T-helper 17 cell (primary cell): ENCODE measurements at places on chromosomes 1 and 21.

GRCh38 chr1:172134087-172134731 is 286.3 kb upstream of the C1orf105 start:
- DNase-seq, result no peak

GRCh38 chr1:161849518-161849917 is 83.4 kb downstream of the ATF6 start:
- DNase-seq, result no peak

- DNase-seq, result no peak
These were observed 87.9 kb downstream of the PLPP3 start for GRCh38 chr1:56491441-56491840.

DNA sequence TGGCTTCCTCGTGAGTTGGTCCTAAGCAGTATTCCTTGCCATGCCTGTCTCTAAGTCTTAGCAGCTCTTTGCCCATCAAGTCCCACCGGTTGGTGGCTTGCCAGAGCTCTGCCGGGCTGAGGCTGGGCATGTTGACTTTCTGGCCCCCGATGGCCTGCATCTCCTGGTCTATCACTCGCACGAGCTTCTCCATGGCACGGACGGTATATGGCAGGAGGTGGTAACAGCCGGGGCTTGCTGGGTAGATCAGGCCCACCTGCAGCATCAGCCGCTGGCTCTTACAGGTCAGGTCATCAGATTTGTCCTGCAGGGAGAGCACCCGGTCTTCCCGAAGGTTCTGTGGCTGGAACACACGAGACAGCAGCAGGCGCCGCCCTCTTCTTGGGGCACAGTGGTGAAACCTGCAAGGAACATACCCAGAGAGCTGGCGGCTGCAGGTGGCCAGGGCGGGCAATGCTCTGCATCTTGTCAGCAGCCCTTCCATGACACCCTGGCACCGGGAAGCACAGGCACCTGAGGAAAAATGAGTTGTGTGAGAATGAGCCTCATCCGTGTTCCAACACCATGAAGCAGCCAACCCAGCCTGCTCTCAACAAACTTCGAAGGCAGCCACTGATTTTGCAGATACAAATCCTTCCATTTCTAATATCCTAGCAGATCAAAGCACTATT is 5.5 kb downstream of the PARS2 start:
- DNase-seq, result no peak

DNA sequence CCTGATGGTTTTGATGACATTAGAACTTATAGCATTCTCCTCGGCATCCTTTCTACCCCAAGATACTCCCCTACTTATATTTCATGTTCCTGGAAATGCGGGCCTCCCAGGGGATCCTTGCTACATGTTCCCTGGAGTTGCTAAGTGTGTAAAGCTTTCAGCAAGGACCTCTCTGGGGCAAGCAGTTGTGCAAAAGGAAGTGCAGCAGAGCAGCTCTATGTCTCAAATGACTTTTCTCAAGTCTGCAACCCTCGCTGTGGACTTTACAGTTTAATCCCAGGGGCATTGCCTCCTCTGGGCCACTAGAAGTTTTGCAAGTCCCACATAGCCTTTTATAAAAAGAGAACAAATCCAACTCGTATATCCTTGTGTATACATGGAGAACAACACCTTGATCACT is 20.8 kb upstream of the MNDA start:
- no peak for DNase-seq

GRCh38 chr1:152110860-152111514 is 4.3 kb downstream of the TCHH start:
- no peak for DNase-seq

GRCh38 chr1:7103874-7104273 is 318.6 kb downstream of the CAMTA1 start:
- DNase-seq, result no peak

DNA sequence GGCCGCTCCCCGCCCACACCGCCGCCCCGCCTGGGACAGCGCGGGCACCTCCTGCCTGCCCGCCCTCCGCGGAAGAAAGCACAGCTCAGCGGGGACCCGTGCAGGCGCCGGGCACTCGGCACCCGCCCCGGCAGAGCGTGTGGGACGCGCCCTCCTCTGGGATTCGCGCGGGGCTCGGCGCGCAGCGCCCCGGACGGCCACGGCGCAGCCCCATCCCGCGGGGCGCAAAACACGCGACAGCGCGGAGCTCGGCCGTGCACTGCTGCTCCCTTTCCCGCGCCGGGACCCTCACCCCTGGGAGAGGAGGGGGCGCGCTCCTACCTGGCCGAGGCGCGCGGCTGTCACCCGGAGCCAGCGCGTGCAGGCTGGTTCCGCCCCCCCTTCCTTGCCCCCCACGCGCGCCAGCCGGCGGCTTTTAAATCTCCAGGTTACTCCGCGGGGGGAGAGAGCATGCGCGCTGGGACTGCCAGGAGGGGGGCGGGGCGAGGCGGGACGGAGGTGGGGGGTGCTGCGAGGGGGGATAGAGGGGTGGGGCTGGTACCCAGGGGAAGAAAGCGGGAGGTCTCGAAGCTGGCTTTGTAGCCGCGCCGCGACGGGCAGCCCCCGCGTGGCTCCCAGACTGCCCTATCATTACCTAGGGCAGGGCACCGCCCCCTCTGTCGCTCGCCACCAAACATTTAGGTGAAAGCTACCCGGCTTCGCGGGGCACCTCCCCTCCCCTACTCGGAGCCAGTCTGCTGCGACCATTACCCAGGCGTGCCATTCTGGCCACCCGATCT is at the start of gene SLC45A3:
Gene SLC45A3, minus strand, starts transcription at position 437 of the 779 bp plus-strand sequence. CDS start 15,853 bp downstream, outside the sequence.
- no peak for DNase-seq

GRCh38 chr21:45168522-45168921 is 94.1 kb downstream of the ADARB1 start:
- no peak for DNase-seq

DNA sequence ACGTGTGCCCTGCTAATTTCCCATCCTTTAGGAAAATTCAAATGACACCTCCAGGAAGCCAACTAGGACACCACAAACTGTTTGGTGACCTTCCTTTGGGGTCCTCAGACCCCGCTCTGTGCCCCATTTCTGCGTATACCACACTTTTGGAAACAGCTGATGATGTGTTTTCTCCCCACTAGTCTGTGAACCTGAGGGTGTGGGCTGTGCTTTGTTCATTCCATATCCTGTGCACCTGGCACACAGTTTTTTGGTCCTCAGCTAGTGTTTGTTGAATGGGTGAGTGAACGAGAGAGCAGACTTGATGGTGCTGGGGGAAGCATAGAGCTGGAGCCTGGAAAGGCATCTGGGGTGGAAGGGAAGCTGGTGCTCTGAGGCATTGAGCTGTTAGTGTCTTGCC is 48.6 kb downstream of the RPS6KA1 start:
- DNase-seq, result no peak

DNA sequence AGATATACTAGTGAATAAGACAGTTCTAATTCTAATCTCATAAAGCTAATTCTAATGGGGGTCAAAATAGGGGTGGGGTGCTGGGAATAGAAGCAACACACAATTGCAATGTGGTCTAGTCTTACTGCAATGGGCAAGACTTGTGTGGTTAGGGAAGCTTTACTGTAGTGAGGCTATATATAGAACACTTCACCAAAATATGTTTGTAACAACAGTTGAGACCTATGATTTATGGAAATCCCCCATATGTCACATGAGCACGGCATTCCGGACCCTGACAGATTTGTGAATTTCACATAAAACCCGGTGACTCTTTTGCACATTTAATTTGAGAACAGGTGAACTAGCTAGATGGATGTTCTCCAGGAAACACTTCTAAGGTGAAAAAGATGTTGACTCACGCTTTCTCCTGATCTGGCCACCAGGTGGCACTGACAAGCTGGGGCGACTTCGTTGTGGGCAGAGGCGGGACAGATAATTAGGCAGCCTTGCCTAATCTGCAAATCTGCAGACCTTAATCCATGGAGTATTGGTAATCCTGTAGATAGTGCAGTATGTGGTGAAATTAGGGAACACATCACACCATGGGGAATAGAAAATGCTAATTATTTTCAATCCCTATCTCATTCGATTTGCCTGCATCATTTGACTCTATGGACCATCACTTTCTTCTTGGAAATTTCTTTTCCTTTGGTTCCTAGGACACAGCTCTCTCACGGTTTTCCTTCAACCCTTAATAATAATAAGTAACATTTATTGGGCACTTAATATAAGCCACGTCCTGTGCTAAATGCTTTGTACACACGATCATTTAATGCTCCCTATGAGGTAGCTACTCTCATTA is 37.7 kb downstream of the KIAA0040 start:
- peak; percentile 72 for DNase-seq

GRCh38 chr1:237938553-237938952 is 47.8 kb upstream of the ZP4 start:
- DNase-seq, result no peak

GRCh38 chr1:101366513-101367215 is 129.8 kb downstream of the S1PR1 start:
- DNase-seq, result no peak

DNA sequence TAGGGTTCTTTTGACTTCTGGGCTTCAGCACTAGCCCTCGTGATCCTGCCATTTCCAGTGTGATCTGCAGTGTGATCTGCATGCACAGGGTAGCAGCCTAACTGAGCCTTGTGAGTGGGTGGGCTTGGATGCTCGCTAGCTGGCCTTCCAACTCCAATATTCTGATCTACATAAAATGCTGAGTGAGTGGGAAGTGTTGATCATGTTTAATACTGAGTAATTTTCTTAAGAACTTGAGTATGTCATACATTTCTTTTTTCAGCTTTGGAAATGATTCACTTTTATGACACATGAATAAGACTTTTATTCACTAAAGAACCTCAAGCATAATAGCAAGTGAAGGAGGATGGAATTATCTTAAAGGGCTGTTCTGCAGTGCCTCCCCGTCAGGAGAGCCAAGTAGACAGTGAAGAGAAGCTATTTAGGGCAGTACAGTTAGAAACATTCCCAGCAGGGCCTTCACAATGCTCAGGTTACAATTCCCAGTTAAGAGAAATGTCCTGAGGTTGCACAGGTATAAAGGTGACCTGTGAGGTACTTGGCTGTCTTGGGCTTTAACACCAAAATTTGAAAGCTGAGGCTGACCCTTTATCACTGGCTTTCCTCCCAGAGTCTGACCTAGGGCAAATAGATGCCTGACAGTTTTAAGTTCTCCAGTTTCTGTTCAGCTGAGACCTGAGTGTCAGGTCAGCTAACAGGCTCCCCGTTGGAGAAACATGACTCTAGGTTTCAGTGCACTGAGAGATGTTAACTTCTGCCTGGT is 29.1 kb upstream of the LRRC8C start:
- no peak for DNase-seq
